ENCODE measurements at places on chromosomes 2 and 18.

- DNase-seq, result no peak
Observed at GRCh38 chr2:182541268-182541667, 114.4 kb upstream of the PDE1A start.

DNA sequence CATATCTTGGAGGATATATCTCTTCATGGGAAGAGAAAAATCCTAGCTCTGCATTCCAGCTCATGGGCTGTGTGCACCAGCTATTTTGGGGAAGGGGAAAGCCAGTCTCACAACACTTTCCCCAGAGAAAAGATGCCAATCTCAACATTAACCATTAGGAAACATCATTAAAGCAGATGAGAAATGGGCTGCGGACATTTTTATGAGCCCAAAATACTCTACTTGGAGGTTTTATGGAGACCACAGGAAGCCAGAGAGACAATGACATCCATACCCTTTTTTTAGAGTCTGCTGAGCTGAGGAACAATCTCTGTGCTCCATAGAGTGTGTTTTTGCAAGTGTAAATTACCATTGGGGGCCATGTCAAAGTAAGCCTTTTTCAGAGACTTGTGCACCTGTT lies 213.7 kb downstream of the TRIB2 start:
- no peak for DNase-seq

- no peak for DNase-seq
Observed at GRCh38 chr2:113769555-113769954, 13.1 kb upstream of the SLC35F5 start.

DNA sequence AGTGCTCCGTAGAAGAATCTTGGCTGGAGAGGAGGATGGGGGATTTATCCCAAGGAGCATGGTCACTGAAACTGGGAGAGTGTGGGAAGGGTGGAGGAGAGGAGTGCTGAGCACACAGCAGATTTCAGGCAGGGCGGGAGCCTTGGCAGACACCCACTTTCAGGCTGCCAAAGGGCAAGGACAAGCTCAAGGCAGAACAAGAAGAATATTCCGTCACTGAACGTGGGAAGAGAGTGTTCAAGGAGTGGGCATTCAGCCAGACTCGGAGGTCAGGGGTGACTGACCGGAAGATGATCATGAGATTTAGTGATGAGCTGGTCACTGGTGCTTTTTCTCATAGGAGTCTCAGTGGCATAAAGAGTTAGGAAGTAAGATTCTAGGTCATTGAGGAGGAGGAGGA lies 136.2 kb upstream of the RASGRP3 start:
- no peak for DNase-seq

- DNase-seq, result no peak
Observed at GRCh38 chr2:212797484-212798205, 259.0 kb upstream of the ERBB4 start.

- no peak for DNase-seq
Observed at GRCh38 chr2:86622519-86623042, 1.1 kb downstream of the RNF103 start.

DNA sequence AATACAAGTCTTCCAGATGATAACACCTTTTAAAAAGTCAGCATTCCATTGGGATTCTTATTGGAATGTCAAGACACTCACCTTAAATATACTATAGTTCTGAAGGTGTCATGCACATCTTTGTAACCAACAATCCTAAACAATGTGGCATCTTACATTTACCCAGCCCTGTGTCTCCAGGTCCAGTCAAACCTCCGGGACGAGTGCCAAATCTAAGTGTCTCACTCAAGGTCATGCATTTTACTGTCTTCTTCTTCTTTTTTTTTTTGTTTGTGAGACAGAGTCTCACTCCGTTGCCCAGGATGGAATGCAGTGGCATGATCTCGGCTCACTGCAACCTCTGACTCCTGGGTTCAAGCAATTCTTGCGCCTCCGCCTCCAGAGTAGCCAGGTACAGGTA lies 206.9 kb upstream of the FAM98A start:
- no peak for DNase-seq

DNA sequence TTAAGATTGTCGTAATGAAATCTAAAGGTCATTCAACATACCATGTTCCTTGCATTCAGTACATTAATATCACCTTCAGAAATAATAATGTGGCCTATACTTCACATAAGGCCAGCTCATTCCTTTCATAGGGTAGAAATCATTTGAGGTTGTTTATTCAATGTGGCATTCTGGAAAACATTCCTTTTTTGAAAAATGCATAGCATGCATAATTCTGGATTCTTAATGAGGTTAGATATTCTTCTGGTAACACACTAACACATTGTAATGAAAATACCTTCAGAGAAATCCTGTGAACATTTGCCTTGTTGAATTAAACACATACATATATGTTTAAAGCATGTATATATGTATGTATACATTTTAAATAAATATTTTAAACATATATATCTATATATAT lies 204.6 kb upstream of the KCNH7 start:
- no peak for DNase-seq

- no peak for DNase-seq
Observed at GRCh38 chr2:189421644-189422043, 19.6 kb upstream of the WDR75 start.

DNA sequence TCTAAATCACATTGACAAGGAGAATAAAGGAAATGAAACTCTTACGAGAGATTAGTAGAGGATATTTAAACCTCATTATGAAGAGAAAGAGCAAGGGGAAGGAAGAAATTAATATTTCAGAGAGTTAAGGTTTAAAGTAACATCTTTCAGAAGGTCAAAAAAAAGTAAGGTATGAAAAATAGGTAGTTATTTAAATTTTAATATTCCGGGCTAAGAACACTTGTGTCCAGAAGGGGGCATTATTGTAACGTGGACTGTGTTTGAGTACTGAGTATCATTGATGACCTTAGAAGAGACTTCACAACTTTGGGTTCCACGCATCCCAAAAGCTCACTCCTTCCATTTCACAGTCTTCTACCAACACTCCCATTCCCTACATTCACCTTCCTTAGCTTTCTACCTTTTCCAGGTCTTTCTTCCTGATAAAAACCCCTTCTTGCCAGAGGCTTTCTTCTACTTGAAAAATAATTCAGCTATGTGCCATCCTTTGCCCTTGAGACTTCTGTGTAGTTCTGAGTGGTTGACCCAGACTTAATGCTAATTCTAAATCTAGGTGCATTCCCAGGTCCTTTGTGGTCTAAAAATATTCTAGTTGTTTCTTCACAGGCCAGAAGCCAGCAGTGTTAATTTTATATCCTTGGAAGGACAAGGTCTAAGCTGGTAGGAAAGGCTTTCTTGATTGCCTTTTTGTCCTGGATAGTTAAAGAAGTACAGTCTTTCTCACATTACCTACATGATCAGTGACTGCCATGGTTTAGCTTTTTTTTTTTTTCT lies 16.5 kb downstream of the DYNC1I2 start:
- no peak for DNase-seq

- DNase-seq, result no peak
Observed at GRCh38 chr18:26455639-26456038, 92.7 kb downstream of the KCTD1 start.

- DNase-seq, result no peak
Observed at GRCh38 chr2:157685572-157685971, 56.9 kb upstream of the ACVR1C start.

GRCh38 chr18:45829855-45830254 lies 4.4 kb downstream of the SIGLEC15 start:
- DNase-seq, result no peak

- DNase-seq, result no peak
Observed at GRCh38 chr18:33711514-33711913, 133.5 kb downstream of the ASXL3 start.

- no peak for DNase-seq
Observed at GRCh38 chr2:174259981-174260380, 11.6 kb upstream of the OLA1 start.

- DNase-seq, result no peak
Observed at GRCh38 chr2:96916156-96916630, 46.3 kb upstream of the SEMA4C start.

GRCh38 chr18:59233017-59233410 lies 13.1 kb downstream of the GRP start:
- DNase-seq, result no peak

GRCh38 chr2:234881413-234882241 lies 70.2 kb upstream of the SH3BP4 start:
- DNase-seq, result no peak

- no peak for DNase-seq
Observed at GRCh38 chr2:182826064-182826463, 40.4 kb downstream of the FRZB start.

- no peak for DNase-seq
Observed at GRCh38 chr18:25646971-25647370, 295.0 kb upstream of the ZNF521 start.

DNA sequence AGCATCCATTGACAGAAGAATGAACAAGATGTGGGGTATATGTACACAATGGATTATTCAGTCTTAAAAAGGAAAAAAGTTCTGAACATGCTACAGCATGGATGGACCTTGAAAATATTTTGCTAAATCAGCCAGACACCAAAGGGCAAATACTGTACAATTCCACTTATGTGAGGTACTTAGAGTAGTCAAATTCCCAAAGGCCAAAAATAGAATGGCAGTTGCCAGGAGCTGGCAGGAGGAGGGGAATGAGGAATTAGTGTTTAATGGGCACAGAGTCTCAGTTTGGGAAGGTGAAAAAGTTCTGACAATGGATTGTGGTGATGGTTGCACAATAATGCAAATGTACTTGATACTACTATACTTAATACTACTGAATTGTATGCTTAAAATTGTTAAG lies 193.2 kb downstream of the MBD2 start:
- DNase-seq, result no peak

DNA sequence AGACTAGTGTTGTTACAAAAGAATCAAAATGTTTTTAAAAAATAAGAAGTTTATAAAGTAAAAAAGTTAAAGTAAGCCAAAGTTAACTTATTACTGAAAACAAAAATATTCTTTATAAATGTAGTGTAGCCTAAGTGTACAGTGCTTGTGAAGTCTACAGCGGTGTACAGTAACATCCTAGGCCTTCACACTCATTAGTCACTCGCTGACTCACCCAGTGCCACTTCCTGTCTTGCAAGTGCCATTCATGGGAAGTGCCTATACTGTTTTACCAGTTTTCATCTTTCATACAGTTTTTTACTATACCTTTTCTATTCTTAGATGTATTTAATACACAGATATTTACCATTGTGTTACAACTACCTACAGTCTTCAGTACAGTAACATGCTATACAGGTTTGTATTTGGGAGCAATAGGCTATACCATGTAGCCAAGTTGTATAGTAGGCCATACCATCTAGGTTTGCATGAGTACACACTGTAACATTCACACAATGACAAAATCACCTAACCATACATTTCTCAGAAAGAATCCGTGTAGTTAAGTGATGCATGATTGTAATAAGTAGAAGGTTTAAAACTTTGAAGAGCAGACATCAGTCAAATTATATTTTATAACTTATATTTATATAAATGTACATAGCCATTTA lies 13.4 kb downstream of the SERPINB7 start:
- DNase-seq, result no peak

DNA sequence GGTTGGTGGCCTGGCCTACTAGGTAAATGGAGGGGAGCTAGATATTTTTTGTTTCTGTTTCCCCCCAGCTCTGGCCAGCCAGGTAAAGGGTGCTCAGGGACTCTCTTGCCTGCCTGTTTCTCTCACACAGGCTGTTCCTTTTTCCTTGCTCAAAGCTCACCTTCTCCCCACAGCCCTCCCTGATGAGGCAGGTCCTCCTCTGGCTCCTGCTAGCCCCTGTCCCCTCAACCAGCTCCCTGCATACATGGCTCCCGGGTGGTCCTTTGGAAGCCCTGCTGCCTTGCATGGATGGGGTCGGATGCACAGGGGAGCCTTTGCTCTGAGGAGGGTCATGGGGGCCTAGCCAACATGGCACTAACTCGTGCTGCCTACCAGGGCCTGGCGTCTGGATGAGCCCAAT lies 27.8 kb downstream of the DYSF start:
- no peak for DNase-seq

GRCh38 chr2:152505495-152505906 lies 170.5 kb downstream of the FMNL2 start:
- no peak for DNase-seq

DNA sequence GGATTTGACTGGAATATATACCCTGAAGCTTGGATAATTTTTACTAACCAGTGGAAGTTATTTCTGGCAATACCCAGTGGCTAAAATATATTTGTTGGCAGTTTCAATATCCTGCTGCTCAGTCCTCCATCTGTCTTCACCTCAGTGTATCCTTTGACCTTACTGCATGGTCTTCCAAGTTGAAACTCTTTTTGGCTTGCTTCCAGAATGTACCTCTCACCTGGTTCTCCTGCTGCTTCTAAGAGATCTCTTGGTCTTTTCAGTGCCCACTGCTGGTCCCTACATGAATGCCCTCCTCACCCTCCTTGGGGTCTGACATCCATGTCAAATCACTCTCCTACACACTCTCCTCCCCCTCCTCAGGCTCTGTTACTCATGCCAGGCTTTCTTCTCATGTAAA lies 4.8 kb upstream of the KDM3A start:
- DNase-seq, result no peak
